CD4-positive, alpha-beta T cell treated with Interleukin-6 at 100 ng/mL for 8 hours (primary cell): ENCODE measurements at places on chromosomes 6 and 20.
A peak's percentile ranks its signal among the peaks of the same experiment; 100 is the strongest.

GRCh38 chr20:49668181-49668877 lies 45.3 kb downstream of the B4GALT5 start:
- peak; percentile 59 for DNase-seq

DNA sequence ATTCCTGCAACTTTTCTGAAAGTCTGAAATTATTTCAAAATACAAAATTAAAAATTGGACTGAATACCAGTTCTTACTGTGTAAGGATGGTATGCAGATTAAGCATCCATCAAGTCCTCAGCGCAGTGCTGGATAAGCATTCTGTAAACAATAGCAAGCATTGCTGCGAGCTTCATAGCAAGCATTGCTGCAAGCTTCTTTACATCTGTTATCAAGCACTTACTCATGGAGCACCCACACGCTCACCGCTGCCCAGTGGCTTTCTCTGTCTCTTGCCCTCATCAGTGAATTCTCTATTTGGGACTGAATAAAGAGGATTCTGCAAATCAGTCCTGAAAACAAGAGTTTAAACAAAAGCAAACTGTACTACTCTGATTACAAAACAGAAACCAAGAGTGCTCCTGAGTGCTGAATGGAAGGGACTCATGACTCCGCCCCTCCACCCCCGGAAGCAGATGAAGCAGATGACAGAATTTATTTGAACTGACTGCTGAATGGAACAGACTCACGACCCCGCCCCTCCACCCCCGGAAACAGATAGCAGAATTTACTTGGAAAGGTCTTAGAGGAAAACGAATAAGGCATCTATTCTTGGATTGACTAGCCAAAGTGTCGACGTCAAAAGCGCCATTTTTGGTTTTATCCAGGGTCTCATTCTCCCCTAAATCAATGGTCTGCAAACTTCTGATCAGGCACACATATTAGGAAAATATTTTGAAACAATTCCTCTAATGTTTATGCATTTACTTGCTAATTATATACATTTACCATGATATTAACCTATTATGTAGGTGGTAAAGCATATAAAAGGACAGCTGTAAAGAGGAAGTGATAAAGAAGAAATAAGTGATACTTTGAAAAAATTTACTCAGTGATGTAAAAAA lies 22.1 kb upstream of the EYA2 start:
- DNase-seq, result no peak

GRCh38 chr20:58251979-58252591 lies 23.6 kb upstream of the ANKRD60 start:
- no peak for DNase-seq

GRCh38 chr6:88650029-88650619 lies 313.3 kb downstream of the RNGTT start:
- no peak for DNase-seq

GRCh38 chr6:40972814-40973213 lies 66.2 kb downstream of the UNC5CL start:
- no peak for DNase-seq

DNA sequence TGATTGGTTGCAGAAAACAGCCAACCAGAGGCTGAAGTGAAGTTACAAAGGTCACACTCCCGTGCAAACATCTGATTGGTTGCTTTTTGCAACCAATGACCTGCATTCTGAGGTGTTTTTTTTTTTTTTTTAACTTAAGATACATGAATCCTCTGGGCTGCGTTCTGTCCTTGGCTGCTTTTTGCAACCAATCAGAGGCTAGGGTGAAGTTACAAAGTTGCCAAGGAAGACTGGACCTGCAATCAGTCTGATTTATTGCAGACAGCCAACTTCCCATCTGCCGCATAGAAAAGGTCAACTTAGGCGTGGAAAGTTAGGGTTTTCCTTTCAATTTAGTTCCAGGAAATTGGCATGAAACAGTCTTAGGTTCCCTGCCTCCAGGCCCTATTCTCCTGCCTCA lies 292.9 kb downstream of the PLCB1 start:
- no peak for DNase-seq

DNA sequence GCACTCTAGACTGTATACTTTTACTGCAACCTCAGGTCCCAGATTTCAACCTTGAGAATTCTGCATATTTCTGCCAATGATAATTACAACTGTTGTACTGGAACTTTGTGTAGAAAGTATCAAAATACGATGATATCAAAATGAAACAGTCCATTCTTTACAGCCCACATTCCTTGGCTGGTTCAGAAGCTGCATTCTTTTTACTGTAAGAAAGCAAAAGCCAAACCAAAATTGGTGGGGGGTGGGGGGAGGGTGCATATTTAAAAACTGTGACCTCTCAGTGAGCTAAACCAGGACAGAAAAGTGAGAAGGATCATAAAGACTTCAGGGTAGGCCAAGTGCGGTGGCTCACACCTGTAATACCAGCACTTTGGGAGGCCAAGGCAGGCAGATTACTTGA lies 41.8 kb upstream of the UBR2 start:
- DNase-seq, result no peak

DNA sequence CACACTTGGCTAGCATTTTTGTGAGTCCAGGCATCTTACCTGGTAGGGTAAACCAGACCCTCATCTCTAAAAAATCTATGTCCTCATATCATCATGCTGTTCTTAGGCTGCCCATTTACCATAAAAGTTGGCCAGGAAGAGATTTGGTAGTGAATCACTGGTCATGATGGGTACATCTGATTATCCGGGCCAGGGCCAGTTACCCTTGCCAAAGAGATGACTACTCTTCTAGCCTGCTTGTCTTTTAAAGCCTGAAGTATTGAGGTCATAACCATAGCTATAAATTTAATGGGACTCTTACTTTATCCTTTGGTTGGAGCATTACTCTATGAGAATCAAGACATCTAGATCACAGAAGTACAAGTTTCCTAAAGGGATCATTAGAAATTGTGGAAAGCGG lies 276.8 kb downstream of the TENT5A start:
- no peak for DNase-seq
